Activated CD4-positive, alpha-beta memory T cell treated with anti-CD3 and anti-CD28 coated beads for 36 hours (primary cell): ENCODE measurements at places on chromosomes 13 and 19.
A peak's percentile ranks its signal among the peaks of the same experiment; 100 is the strongest.

GRCh38 chr19:14114854-14115253, 2.7 kb downstream of the PRKACA start:
- DNase-seq, result peak; percentile 75

GRCh38 chr13:30051531-30052060, 201.2 kb upstream of the UBL3 start:
- no peak for DNase-seq

DNA sequence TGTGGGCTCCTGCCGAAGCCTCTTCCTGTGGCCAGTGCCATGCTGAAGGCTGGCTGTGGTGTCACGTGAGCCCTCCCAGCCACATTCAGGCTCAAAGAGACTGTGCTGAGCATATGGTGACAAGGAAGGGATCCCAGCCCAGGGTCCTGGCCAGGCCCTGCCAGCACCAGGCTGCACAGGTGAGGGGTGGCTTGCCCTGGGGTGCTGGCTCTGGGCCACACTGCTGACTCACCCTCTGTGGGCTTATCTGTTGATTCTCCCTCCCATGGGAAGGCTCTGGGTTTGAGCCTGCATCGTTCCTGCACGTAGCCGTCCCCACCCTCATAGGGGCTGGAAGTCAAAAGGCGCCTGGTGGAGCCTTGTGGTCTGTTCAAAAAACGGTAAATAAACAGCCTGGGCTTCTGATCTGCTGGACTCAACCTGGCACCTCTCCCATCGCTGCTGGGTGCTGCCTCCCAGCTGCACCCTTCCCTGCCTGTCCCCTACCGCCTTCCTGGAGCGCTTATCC, 31.1 kb downstream of the DNM2 start:
- DNase-seq, result no peak

DNA sequence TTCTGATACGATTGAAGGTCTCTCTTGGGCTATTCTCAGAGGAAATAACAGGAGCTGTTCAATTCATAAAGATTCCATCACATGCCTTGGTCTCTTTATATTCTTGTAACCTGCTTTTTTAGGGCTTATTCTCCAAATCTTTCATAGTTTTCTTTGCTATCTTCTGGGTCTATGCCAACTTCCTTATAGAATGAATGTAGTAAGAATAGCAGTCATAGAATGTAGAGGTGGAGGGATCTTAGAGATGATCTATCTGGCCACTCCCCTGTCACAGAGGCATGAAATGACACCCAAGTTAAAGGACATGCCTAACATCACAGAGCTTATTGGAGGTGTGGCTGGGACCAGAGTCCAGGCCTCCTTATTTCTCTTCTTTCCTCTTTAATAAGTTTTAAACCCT, 13.2 kb downstream of the LCP1 start:
- DNase-seq, result no peak

GRCh38 chr19:46413262-46414031, at the start of gene CCDC8:
Gene CCDC8 (minus strand): TSS chr19:46413564. CDS start chr19:46412810, 754 bp downstream.
- no peak for DNase-seq

DNA sequence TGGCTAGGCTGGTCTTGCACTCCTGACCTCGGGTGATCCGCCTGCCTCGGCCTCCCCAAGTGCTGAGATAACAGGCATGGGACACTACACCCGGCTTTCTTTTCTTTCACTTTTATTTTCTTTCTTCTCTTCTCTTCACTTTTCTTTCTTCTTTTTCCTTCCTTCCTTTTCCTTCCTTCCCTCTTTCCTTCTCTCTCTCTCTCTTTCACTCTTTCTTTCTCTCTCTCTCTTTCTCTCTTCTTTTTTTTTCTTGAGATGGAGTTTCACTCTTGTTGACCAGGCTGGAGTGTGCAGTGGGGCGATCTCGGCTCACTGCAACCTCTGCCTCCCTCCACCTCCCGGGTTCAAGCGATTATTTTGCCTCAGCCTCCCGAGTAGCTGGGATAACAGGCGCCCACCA, 812 bp upstream of the ZNF493 start:
- DNase-seq, result no peak

DNA sequence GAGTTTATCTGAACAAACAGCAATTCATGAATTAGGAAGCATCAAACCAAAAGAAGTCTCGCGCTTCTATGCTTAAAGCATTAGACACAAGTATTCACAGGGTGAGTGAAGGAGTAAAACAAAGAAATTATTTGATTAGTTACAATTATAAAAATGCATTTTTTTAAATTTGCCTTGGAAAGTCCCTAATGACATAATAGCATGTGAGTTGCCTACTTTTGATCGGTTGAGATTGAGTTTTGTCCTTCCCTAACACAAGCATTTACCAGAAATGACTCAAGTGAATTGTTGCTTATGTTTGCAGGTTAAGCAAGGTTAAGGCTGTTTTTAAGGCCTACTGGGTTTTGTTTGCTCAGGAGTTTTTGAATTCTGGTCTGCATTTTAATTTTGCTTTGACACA, 389 bp upstream of the ZNF649 start:
- DNase-seq, result no peak
